Activated naive CD8-positive, alpha-beta T cell treated with anti-CD3 and anti-CD28 coated beads for 36 hours (primary cell): ENCODE measurements at places on chromosomes 12 and 14.

DNA sequence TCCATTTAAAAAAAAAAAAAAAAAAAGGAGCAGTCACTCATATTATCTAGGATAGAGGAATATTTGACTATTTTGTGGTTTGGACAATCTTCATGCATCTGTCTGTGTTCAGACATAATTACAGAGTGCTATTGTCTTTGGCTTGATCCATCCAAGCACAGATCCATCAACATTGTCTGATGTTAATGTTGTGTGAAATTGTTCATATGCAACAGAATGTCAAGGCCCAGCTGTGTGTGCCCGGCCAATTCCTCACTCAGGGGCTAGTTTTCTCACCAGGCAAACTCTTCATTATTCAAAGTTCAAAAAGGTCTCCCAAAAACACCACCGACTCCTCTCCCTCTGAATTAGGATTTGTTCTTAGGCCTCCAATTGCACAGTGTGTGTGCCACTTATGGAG is 324.9 kb upstream of the TMTC1 start:
- no peak for DNase-seq

DNA sequence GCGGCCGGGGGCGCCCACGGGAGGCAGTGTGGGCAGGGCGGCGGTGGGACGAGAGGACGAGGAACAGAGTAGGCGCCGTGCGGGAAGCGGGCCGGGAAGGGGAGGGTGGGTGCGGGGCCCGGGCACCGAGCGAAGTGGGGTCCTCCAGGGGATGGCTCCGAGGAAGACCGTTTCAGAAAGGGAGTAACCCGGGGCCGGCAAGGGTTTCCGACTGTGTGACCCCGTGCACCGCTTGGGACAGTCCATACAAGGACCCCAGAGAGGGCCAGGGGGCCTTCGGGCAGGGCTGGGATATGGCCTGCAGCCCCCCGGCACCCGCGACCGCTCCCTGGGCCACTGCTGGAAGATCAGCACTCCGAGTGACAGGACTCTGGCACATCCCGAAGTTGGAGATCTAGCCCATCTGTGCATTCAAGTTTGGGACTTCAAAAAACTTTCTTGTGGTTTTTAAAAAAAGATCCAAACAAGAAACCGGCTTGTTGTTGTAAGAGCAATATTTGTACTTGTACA is 448 bp downstream of the TSPAN9 start:
- no peak for DNase-seq

DNA sequence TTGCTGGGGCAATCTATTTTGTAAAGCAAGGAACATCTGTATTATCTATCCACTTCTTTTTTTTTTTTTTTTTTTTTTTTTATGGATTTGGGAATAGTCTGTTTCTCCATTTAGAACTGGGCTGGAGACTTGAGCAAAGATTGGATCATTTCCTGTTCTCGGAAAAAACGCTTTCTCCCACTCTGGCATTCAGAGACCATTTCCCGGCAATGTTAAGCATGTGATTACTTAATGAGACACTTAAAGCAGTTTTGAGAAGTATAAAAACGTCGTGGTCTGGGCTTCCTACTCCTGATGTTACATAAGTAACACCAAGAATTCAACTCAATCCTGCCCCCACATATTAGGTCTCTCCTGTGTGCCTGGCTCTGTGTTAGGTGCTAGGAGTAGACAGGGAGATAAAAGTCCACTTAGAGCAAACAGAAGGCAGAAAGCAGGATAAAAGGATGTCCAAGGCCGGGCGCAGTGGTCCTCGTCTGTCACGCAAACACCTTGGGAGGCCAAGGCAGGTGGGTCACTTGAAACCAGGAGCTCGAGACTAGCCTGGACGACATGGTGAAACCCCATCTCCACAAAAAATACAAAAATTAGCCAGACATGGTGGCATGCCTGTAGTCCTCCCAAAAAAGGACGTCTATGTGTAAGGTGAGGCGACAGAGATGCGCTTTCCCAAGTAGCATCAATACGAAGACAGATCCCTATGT is 152.1 kb upstream of the GSC start:
- DNase-seq, result no peak

DNA sequence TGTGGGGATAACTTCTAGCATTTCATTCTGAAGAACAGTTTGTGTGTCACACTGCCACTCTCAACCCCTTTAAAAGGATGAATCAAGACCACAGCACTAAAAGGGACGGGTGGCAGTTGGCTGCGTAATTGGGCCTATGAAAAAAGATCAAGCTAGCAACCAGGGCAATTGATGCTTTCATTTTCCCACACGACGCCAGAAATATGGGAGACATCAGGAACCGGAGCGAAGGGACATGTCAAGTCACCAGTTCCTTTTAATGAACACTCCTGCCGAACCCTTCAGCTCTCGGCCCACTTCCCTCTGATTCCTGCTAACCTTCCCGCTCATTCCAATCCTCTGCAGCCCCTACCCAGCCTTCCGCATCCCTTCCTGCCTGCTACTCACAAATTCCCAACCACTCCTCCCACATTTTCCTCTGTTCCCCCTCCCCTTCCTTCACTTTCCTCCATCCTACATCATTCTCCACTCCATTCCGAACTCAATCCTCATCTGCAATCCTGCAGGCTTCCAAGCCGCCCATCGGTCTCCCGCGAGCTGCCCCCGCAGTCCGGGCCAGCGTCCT is 753 bp downstream of the CSRNP2 start:
- DNase-seq, result peak; percentile 12

DNA sequence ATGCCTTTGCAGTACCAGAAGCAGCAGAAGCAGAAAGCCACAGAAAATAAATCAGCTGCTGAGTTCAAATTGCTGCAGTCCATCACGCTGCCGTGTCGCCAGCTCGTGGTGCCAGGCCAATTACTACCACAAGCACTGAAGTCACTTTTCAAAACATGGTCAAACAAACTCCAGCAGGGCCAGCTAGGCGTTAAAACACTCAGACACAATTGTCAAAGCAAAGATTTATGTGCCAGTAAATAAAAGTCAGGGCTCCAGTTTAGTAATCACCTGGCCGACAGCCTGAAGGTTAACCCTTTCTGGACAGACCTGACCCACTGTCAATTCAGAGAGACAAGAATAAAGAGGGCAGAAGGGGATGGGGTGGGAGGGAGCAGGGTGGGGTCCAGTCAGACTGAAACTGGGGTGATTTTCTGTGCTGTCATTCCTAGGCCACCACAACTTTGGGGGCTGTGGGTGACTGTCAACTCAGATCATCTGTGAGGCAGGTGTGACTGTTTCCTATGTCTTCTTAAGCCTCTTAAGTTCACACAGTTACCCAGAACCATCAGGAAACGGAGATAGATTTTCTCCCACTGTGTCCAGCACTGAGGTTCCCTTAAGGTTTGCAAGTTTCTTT is 109.8 kb upstream of the FUT8 start:
- DNase-seq, result peak; percentile 79

DNA sequence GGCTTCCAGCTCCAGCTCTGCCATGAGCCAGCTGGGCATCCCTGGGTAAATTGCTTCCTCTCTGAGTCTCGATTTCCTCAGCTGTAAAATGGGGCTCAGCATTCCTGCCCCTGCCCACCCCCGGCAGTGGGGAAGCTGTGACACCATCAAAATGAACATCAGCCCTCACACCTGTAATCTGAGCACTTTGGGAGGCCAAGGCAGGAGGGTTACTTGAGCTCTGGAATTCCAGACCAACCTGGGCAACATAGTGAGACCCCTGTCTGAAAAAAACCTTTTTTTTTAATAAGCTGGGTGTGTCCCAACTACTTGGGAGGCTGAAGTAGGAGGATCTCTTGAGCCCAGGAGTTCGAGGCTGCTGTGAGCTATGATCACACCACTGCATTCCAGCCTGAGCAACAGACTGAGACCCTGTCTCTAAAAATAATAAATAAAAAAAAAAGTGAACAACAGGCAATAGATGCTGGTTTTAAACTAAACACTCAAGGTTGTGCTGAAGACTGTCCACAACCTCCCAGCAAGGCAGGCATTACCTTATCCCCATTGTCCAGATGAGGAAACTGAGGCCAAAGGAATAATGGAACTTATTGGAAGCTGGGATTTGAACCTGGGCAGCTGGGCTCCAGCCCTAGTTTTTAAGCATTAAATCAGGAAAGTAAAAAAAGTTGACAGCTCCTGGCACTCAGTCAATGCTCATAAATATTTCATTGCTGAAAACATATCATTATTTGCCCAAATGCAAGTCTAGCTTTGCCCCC is 4.3 kb downstream of the TRPV4 start:
- no peak for DNase-seq

GRCh38 chr14:92487513-92488133 is 26.0 kb upstream of the RIN3 start:
- no peak for DNase-seq

- DNase-seq, result no peak
These were observed 37.7 kb upstream of the SLC24A4 start for GRCh38 chr14:92285311-92285710.

DNA sequence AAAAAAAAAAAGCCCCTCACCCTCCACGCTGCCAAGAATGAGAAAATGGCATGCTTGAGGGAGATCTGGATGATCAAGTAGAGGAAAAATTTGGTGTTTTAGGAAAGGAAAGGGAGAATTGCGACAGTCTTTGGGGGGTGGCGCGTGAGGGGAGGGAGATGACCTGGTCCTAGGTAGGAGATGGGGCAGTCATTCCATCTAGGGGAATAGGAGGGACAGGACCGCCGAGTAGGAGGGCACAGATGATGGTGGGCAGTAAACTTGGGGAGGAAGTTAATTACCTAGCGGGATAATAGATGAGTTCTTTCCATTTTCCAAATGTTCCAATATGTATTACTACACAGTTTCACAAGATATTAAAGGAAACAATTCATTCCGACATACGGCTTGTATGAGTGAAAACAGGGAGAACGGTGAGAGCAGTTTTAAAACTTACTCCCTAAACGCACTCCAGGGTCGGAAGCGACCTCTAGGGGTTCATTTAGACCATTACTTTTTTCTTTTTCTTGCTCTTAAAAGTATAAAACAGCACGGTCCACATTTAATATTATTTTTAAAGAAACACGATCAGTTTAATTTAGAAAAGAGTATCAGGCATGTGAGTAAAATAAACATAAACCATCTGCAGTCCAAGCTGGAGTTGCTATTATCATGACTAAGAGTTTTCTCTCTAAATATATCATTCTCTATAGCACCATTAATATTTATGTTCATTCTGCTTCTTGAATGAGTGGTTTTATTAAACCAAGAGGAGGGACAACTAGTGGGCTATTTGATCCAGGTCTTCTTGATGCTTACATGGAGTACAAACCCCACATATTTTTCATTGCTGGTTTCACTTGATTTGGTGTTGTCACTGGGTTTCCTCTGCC is 3.0 kb upstream of the FNTB start:
- no peak for DNase-seq

DNA sequence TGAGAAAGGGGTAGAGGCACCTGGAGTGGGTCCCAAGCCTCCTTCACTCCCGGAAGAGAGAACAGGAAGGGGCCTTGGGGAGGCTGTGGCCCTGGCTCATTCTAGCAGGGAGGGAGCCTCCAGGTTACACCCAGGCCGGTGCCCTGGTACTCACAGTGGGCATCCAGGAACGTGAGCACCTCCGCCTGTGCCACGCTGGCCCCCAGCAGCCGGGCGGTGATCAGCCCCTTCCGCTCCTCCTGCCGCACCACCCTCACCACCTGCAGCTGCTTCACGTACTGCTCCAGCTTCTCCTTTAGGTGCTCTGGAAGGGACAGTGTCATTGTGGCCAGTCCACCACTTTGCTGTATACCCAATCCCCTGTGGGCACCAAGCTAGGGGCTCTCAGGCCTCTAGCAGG is 18.8 kb upstream of the CELA1 start:
- no peak for DNase-seq
